ENCODE measurements at places on chromosomes 1 and 21.

DNA sequence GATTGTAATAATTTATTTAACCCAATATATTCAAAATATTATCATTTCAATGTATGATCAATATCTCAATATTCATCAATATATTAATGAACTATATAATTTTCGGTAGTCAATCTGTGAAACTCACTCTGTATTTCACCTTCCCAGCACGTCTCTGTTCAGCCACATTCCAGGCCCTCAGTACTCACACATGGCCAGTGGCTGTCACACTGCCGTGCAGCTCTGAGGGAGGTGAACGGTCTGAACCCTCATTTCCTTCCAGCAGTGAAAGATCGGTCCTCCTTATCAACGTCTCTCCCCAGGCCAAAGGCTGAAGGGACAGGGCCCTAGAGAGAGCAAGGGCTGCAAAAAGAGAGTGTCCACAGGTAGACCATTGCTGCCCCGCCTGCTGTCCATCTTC is 39.5 kb upstream of the ZNF124 start:
- DNase-seq = no peak

DNA sequence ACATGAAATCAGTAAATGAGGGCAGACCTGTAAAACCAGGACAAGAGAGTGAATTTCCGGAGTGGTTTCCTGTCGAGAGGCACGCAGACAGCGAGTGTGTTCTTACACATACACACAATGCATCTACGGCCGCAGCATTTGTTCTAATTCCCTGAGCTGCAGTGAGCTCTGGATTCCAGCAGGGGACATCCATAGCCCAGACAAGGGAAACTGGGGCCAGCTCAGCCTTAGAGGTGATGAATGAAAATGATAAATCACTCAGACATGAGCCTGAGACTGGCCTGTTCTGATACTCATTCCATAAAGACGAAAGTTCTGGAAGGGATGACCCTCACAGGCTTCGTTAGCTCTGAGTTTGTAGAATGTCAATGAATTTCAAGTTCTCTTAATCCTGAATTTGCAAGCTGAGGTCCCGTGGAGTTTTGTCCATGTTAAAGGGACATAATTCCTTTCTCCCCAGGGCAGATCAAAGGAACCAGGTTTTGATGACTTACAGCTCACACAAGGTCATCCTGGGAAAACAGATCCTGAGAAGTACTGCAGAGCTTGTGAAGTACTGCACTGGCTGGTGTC is 207.9 kb upstream of the C1orf87 start:
- DNase-seq = peak; percentile 71

DNA sequence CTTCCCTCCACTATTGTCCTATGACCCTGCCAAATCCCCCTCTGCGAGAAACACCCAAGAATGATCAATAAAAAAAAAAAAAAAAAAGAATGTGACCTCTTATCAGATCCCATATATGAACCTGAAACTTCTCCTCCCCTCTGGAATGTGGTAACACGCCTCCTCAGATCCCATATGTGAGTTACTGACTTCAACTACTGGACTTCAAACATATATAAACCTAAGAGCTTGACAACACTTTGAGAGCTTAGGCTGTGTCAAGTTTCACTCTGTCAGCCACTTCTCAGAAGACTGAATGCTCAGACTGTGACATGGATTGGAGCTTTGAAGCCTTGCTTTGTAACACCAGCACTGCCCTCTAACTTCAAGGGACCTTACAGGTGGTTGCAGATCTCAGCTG is 148.4 kb downstream of the COP1 start:
- DNase-seq = no peak

DNA sequence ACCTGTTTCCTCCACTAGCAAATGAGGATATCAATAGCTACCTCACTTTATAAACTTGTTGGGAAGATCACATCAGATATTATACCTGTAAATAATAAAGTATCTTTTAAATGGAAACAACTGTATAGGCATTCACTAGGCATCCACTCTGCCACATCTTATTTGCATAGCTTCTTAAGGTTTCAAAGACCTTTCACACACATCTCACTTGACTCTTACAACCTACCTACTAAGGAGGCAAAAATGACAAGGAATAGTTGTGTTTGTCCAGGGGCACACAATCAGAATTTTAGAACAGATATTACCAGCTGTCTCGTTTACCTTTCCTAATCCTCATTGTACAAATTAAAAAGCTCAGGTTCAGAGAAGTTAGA is 51.5 kb downstream of the VANGL2 start:
- DNase-seq = no peak

- peak; percentile 88 for DNase-seq
Measured at GRCh38 chr1:41537788-41538351, 53.4 kb upstream of the EDN2 start.

- DNase-seq = no peak
Measured at GRCh38 chr1:90955769-90956168, 66.1 kb downstream of the ZNF644 start.

GRCh38 chr1:234564035-234565029 is 45.6 kb downstream of the IRF2BP2 start:
- DNase-seq = no peak

GRCh38 chr1:1092894-1093609 is 18.9 kb upstream of the RNF223 start:
- no peak for DNase-seq
